ENCODE measurements at places on chromosomes 13 and 19.

GRCh38 chr19:30149300-30149699, 207.3 kb downstream of the URI1 start:
- no peak for DNase-seq

GRCh38 chr19:10478476-10478875, 24.7 kb downstream of the KEAP1 start:
- no peak for DNase-seq

DNA sequence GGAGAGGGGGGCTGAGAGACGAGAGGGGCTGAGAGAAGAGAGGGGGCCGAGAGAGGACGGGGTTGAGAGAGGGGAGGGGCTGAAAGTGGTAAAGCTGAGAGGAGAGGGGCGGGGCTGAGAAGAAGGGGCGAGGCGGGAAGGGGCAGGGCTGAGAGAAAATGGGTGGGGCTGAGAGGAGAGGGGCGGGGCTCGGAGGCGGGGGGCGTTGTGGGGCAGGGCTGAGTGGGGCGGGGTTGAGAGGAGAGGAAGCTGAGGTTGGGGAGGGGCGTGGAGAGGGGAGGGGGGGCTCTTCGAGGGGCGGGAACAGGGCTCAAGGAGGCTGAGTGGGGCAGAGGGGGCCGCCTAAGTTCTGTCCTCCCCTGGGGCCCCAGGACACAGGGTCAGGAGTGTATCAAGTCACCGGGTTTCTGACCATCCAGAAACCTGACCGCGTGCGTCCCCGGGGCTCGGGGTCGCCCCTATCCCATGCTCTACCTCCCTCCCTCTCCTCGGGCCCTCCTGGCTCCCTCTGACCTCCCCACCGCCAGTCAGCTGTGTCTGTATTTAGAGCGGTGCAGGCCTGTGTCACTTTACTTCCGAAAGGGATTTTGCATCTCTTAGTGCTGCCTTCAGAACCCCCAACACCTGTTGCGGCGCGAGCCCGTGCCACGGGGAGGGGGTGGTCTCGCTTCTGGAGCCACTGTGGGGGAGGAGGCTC, 38.6 kb upstream of the SEMA6B start:
- DNase-seq: peak; percentile 55

GRCh38 chr19:8161135-8161646, 11.8 kb upstream of the FBN3 start:
- peak; percentile 12 for DNase-seq

GRCh38 chr13:52850396-52851136, 2.1 kb upstream of the PCDH8 start:
- DNase-seq: peak; percentile 86

DNA sequence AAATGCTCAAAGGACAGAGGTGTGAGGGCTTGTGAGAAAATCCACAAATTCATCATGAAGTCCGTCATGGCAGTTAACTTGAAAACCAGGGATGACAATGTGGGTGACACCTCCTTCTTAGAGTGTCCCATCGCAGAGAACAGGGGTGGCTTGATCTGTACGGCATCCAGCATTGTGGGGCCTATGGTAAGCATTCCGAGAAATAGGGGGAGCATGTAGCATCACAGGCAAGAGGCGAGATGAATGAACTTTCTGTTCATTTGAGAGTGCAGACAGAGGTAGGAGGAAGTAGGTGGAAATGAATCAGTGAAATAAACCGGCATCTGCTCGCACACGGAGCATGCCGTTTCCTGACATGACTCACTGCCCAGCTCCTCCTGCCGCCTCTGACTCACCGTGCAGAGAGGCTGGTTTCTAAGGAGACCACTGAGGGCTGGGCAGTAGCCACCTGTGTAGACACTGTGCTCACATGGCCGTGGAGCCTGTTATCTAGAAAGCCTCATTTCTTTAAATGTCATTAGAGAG, 339.0 kb downstream of the RFC3 start:
- DNase-seq: peak; percentile 96

GRCh38 chr13:32731576-32731975, 145.3 kb downstream of the PDS5B start:
- DNase-seq: no peak

- peak; percentile 20 for DNase-seq
Observed at GRCh38 chr19:15418231-15418578, 583 bp downstream of the AKAP8L start.

- DNase-seq: peak; percentile 94
Observed at GRCh38 chr13:41284512-41285288, 21.3 kb upstream of the MTRF1 start.

DNA sequence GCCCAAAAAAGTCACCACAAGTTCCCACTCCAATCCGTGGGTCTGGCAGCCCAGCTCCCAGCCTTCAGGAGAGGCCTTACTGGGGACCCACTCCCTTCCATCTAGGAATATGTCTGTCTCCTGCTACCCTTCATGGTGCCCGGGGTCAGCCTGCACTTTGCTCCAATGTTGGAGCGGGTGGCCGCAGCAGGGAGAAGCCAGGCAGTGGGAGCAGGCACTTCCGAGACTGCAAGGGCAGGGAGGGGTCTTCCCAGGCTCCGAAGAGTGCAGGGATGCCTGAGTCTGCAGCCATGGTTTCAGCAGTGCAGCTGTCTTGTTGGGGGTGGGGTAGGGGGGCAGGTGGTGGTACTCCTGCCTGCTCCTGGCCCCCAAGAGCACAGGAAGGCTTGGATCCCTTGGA, 1616.2 kb downstream of the SLITRK5 start:
- DNase-seq: no peak

DNA sequence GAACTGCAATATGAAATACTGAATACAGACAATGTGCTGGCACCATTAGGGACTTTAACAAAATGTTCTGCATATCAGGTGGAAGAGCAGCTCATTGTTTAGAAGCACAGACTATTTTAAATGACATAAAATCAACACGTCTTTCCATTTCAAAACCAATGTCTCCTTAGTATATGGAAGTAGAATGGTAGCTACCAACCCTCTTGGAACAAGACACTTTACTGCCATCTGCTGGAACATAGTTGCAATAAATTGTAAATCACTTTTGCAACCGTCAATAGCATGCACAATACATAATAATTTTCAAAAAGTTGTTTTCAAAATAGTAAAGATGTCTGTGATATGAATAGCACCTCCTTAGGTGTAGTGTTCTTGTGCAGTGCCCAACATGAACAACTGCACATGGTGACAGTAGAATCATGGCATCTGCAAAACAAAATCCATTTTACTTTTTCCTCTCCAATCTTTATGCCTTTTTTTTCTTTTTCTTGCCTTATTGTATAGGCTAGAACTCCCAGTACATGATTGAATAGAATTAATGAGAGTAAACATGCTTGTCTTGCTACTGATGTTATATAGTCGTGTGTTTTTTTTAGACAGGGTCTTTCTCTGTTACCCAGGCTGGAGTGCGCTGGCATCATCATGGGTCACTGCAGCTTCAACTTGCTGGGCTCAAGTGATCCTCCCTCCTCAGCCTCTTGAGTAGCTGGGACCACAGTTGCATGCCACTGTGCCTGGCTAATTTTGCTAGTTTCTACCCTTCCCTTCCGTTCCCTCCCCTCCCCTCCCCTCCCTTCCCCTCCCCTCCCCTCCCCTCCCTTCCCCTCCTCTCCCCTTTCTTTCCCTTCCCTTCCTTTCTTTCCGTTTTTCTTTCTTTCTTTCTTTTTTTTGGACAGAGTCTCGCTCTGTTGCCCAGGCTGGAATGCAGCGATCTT, 7.8 kb upstream of the LYPD5 start:
- peak; percentile 82 for DNase-seq

DNA sequence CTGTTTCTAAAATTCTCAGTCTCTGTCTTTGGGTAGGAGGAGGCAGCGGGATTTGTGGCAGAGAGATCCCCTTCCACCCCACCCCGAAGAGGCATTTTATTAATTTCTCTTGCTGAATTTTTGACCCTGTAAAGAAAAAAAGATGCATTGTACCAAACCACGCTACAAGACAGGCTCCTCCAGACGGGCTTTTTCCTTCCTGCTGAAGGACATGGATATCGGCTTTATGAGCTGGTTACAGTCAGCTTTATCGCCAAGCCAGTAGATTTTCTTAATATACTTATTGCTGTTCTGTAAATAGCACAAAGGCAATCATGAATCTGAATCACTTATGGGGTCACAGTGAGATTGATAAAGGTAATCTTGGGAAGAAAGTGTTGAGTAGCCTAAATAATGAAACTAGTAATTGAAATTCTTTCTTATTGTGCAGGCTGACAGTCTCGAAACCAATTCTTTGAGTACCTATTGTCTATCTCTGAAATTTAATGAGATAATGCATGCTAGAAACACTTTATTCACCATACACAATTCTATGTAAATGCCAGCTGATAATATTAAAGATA, 24.5 kb downstream of the MBNL2 start:
- no peak for DNase-seq

DNA sequence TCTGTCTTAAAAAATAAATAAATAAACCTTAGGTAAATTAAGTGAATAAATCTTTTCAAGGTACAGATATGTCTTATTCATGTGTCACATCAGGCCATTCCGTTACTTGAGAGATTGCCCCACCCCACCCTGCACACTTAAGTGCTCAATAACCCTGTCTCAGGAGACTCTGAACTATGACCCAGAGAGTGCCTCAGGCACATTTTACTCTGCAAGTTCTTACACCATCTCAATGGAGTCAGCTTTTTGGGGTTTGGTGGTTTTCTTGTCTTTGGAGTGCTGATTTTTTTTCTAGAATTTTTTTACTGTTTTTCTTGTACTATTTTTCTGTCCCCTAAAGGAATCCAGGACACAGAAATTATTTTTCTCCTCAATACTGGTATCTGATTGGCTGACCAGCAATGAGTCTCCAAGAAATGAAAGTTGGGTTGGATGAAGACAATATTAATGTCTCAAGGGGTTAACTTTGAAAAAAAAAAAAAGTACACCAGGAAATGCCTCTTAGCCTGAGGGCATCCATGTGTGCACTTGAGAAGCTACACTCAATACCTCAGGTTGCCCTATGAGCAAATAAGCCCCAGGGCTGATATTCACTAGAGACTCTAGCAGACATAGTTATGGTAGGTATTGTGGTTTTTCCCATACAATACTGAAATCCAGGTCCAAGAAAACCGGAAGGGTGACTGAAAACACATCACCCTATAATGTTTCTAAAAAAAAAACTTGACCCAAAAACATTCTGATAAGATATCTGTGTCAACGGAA, 114.6 kb upstream of the ZNF91 start:
- DNase-seq: no peak

- no peak for DNase-seq
Observed at GRCh38 chr13:103898481-103898880, 832.3 kb upstream of the SLC10A2 start.

Measured in RKO (cell line).